ENCODE measurements at places on chromosomes 11 and 22.

GRCh38 chr11:132943706-132944568 lies 588.4 kb downstream of the OPCML start:
- no peak for DNase-seq

GRCh38 chr11:32034149-32034548 lies 56.7 kb upstream of the RCN1 start:
- DNase-seq, result no peak

DNA sequence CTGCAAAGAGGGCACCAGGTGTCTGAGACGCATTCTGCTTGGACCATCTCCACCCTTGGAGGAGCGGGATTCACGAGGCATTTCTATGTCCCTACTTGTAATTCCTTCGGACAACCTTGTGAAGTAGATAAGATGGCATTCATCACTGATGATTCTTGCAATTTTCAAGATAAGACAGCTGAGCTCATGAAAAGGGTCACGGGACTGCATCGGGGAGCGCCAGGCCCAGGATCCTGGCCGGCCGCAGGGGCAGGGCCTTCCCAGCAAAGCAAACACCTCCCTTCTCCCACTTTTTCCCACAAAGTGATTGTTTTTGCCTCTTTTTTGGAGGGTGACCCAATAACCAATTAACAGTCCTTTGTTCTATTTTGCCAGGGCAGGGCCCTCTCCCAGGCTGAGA lies 8.4 kb downstream of the LIF start:
- DNase-seq, result no peak

GRCh38 chr22:37982151-37982785 lies 2.1 kb downstream of the SOX10 start:
- DNase-seq, result no peak

DNA sequence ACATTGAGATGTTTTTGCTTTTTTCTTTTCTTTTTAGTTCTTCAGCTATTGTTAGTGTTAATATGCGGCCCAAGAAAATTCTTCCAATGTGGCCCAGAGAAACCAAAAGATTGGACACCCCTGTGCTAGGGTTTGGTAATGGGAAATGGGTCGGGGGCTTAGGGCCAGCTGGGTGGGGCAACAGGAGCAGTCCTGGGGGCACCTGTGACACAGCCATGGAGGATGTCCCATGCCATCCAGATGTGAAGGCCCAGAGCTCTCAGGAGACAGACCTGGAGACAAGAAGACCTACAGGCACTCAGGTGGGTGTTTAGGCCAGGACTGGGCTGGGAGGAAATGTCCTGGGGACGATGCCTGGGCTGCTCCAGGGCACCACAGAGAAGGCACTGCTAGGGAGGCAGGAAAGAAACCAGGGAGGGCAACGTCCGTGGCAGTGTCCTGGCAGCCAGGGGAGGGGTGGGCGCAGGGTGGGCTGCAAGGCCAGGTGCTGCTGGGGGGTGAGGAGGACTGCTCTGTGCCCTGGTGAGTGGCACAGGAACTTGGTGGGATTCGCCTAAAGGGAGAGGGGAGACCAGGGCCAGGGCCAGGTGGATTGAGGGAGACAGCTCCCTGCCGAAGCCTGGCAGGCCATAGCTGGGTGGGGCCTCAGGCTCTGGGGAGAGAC lies 21.4 kb downstream of the RELT start:
- no peak for DNase-seq

DNA sequence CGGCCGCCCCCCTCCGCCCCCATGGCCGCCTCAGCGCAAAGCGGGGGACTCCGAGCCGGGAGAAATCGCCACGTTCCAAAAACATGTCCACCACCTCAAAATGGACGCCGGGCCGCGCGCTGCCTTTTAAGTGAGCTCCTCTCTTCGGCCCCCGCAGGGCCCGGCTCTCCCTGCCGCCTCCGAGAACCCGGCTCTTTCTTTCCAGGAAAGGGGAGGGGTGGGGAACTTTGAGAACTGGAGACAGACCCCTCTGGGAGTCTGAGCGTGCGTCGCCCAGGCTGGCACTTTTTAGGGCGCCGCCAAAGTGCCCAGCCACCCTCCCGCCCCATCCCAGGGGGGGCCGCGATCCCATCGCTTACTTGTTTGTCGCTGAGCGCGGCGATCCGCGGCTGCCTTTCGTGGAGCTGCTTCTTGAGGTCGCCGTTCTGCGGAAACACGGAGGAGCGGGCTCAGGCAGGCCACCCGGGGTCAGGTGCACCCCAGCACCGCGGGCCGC lies 1.6 kb downstream of the PHF21B start:
- DNase-seq, result no peak

- DNase-seq, result no peak
Measured at GRCh38 chr22:44256085-44256484, 56.7 kb downstream of the SHISAL1 start.

DNA sequence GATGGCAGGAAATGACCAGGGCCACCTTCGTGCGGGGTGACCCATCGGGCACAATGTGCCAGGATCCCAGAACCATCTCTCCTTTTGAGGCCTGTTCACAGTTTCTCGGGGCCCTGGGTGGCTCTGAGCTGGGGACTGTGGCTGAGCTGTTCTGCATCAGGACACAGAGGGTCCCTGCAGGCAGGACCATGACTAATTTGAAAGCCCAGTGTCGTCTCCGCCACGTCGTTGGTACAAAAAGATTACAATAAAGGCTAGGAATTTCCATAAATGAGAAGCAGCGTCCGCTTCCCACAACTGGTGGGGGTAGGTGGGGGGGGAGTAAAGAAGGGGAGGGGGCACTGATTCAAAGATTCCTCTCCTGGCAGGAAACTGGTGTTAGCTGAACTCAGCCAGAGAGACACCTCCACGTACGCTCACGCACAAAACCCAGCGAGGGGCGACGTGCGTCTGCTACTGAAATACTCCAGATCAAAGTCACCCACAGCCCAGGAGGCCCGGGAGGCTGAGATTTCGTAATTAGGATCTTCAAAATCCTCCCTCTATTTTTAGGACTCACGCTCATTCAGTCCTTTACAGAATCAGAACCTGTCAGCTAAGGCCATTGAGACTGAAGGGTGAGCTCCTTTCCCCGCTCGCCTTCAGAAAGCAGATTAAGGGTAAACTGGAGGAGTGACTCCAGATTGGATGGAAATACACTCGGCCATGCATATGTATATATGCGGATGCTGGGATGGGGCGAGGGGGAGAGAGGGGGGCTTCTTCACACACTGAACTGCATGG lies 11.0 kb downstream of the MN1 start:
- DNase-seq, result no peak

Data from kidney capillary endothelial cell (primary cell).